ENCODE measurements at places on chromosomes 7 and 10.

- DNase-seq: no peak
These were observed 104.9 kb downstream of the CTBP2 start for GRCh38 chr10:125055446-125055845.

GRCh38 chr10:130398090-130398994, 262.2 kb downstream of the GLRX3 start:
- peak; percentile 25 for DNase-seq

DNA sequence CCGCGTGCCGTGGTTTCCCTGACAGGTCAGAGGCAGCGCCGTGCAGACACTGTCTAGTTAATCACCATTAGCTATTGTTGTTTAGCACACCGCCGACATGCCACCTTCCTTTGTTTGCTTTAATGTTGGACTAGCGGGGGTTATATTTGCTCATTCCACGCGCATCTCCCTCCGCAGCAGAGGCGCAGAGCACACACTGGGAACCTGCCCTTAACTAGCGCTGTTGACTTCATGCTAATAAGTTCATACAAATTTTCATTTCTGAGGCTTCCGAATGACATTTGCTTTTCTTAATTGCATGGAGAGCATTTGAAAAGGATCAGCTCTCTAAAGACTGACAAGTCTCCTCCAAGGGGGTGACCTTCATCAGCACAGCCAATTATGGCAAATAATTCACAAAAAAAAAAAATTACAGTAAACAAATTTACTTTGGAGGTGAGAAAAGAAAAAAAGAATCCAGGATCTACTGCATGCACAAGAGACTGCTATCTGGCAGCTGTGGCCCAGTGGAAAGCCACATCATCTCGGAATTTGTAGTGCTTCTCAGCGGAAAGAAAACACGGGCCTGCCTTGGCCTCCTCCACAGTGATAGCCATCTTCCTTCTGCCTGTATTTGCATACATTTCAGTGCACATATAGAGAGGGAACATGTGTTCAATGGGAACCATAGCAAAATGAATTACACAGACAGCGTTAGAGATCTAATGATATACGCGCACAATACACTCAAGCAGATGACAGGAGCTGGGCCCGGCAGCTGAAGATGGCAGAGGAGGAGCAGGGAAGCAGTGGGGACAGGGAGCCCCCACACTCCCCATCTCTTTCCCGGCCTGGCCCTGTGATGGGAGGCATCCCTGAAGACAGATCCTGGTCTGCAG, 94.2 kb downstream of the EBF3 start:
- DNase-seq: no peak

GRCh38 chr7:8015100-8015745, 46.6 kb downstream of the GLCCI1 start:
- no peak for DNase-seq

DNA sequence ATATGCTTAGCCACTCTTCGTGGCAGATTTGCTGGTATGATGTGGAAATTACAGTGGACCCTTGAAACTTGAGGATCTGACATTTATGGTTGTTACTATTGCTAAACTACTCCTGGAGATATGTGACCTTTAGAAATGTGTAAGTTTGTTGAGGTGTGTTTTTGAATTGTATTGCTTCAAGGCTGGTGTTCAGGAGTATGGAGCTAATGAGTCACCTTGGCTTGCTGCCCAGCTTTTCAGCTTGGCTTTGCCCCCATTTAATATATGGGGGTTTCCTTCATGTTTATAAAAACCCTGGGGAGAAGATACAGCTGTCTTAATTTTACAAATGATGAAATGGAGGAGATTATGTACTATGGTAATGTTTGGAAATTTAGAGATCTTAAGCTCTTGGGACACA, 11.6 kb downstream of the HBP1 start:
- DNase-seq: no peak

DNA sequence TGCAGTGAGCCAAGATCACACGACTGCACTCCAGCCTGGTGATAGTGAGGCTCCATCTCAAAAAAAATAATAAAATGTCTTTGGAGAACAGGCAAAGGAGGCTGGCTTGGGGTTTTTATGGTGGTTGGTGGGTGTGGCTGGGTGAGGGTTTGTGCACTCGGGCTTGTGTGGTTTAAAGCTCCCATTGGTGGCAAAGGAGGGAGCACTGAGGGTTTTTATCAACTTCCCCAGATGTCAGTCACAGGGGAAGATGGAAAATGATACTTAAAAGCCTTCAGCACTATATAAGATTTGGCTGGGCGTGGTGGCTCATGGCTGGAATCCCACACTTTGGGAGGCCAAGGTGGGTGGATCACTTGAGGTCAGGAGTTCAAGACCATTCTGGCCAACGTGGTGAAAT, 16.3 kb upstream of the RNF216 start:
- no peak for DNase-seq

GRCh38 chr7:120033114-120033513, 239.9 kb upstream of the KCND2 start:
- no peak for DNase-seq

DNA sequence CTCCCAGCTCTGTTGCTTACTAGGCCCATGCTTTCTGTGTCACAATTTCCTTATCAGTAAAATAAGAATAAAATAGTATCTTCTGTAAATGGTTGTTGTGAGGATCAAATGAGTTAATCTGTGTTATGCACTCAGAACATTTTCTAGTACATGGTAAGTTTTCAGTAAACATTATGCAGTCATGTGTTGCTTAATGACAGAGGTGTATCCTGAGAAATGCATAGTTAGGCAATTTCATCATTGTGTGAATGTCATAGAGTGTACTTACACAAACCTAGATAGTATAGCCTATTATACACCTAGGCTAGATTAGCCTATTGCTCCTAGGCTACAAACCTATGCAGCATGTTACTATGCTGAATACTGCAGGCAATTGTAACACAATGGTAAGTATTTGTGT, 4.4 kb downstream of the PTTG1IP2 start:
- DNase-seq: no peak

DNA sequence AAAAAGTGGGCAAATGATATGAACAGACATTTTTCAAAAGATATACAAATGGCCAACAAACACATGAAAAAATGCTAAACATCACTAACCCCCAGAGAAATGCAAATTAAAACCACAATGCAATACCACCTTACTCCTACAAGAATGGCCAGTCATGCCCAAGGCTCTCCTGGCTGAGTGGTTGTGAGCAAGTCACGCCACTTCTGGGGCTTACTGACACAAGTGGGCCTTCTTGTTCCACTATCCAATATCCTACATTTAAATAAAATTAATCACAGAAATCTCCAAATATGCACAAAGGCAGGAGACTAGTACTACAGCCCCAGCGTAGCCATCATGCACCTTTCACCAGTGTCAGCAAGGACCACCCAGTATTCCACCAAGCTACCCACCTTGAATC, 181.9 kb downstream of the TNS3 start:
- no peak for DNase-seq

DNA sequence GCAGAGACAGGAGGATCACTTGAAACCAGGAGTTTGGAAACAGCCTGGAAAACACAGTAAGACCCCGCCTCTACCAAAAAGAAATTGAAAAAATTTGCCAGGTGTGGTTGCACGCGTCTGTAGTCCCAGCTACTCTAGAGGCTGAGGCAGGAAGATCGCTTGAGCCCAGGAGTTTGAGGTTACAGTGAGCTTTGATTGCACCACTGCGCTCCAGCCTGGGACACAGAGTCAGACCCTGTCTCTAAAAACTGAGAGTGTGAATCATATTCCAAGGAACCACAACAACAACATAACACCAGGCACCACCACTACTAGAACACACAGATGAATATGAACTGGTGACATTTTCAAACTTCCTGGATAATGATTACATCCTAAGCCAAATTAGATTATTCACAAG, 324.2 kb downstream of the CALN1 start:
- DNase-seq: peak; percentile 7

GRCh38 chr7:151082141-151083070, 887 bp downstream of the TMUB1 start:
- peak; percentile 46 for DNase-seq

DNA sequence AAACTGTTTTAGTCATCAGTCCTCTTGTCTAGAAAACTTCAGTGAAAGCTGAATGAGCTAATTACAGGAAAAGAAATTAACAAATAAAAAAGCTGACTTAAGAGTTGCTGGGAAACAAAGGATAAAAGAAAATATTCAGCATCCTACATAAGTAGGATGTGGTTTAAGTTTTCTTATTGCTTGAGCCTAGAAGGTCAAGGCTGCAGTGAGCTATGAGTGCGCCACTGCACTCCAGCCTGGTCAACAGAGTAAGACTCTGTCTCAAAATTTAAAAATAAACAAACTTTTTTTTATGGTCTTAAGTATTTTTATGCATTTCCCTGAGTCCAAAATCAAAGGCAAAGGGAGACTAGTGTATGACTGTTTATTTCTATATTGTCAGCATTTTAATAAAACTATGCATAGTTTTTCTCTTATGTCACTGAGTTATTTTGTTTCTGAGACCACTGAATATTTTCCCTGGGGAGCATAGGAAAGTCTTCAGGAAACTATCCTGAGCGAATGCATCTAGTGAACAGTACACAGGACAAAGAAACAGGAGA, 40.0 kb upstream of the LRRN3 start:
- no peak for DNase-seq

- no peak for DNase-seq
These were observed 33.1 kb downstream of the PRR15 start for GRCh38 chr7:29596593-29597178.

DNA sequence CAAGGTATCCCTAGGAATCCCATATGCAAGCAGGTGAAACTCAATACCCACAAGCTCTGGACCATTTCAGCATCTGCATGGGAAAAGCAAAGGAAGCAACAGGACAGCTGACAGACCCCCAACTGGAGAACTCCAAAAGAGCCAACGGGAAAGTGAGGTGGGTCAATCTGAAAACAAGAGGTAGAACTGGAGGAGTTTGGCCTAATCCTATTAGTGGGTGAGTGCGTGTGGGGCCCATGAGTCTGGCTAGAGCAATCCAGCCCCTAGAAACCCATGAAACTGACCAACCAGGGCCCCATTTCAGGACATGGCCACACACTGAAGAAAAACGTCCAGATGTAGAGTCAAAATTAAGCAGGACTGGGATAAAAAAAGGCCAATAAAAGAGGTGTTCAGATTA, 26.6 kb upstream of the WNT8B start:
- DNase-seq: no peak

DNA sequence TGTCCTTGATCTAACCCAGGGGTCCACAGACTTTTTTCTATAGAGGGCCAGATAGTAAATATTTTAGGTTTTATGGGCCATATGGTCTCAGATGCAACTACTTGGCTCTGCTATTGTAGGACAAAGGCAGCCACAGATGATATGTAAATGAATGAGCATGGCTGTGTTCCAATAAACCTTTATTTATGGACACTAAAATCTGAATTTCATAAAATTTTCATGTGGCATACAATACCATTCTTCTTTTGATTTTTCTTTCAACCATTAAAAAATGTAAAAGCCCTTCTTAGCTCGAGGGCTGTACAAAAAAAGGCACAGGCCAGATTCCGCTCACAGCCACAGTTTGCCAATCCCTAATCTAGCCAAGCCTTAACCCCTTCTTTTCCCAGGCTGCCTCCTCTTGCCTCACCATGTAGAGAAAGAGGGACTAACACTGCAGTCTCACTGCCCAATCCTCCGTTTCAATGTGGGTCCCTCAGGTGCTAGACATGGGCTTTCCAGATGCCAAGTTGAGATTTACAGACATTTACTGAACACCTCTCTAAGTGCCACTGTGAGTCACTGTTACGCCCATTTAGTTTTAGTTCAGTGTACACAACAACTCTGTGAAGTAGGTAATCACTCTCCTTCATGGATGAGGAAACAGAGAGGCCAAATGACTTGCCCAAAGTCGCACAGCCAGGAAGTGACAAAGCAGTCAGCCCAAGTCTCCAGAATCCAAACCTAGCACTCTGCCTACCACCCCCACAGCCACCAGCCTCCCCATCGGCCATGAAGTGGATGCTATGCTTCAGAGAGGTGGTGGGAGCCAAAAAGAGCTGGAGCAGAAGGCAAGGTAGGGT, 132.6 kb upstream of the PDLIM1 start:
- no peak for DNase-seq

DNA sequence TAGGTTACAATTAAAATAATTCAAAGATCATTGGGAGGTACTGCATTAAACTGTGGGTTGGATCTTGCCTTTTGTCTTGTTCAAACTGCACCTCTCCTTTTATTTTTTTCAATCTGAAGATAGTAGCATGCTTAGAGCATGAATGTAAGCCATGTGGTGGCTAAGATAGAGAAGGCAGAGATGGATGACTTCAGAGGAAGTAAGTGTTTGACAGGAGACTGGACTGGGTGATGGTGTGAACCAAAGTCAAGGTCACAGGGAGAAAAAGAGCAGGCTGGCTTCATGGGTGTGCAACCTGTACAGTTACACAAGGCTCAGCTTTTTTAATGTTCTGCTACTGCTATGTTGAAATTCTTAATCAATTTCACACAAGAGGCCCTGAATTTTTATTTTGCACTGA, 85.6 kb downstream of the ZEB1 start:
- DNase-seq: no peak

All from islet precursor cell (in vitro differentiated cells).